ENCODE measurements at places on chromosomes 13 and 19. TPM values are rescaled to one million over a fixed set of nuclear protein-coding genes. Genes with fewer than 3 reads are reported as not detected.

Gene FAM216B
- not detected for total RNA-seq

- no peak for DNase-seq
Observed at GRCh38 chr13:30120133-30120822, 187.1 kb downstream of the KATNAL1 start.

DNA sequence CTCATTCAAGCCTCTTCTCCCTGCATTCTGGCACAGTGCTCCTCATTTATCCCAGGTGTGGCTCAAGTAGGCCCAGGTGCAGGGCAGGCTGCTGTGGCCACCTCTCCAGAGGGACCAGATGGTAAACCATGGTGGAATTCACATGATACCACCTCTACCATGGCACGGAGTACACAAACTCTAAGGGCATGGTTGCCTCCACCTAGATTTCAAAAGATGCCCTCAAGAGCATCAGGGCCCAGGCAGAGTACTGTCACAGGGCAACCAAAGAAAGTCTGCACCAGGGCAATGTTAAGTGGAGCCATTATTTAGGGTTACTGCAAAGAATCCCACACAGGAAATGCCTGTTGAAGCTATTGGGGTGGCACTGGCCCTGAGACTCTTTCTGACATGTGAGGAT, 647.1 kb upstream of the MIR17HG start:
- no peak for DNase-seq

Gene PODNL1
- total RNA-seq: 0.75 TPM

Gene CEACAM4
- not detected for total RNA-seq

- no peak for DNase-seq
Observed at GRCh38 chr19:16361254-16361653, 36.6 kb downstream of the KLF2 start.

Gene IZUMO1
- 1.8 TPM for total RNA-seq

DNA sequence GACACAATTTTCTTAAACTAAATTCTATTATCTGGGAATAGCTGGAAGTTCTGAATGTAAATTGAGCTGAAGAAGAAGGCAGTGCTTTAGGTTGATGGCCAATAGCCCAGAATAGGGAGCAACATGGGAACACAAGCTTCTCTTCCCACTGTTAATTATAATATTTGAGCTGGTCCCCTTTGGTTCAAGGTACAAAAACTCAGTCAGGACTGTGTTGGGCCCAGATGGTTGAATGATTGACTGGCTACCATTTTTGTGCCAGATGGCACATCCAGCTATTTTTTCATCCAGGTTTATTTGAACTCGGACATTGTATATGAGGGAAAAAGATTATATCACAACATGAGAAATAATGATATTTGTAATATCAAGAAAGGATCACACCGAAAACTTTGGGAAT, 458.9 kb downstream of the SLITRK1 start:
- no peak for DNase-seq

Gene SYNGR4
- total RNA-seq: not detected

Gene RXFP2
- total RNA-seq: not detected

GRCh38 chr19:52646571-52647217, 8.5 kb upstream of the ZNF83 start:
- DNase-seq: no peak

Gene ZNF793
- 13.3 TPM for total RNA-seq

DNA sequence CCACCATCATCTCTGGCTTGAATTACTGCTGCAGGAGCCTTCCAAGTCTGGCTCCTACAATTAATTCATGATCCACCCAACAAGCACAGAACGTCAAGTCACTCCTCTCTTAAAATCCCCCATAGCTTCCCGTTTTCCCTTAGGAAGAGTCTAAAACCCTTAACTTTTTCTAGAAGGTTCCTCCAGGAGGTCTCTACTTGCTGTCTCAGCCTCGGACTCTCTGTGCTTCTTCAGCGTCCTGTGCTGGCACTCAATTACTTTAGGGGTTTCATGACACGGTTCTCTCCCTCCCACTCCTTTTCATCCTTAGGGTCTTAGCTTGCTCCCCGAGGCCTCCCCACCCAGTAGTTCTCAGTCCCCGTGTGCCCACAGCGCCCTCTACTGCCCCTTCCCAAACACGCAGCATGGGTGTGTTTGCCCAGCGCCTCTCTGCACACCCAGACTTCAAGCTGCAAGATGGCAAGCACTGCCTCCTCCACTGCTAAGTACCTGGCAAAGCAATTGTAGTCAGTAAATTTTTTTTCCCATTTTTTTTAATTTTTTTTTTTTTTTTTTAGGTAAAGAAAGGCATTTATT, 25.8 kb upstream of the MAP3K10 start:
- peak; percentile 92 for DNase-seq

DNA sequence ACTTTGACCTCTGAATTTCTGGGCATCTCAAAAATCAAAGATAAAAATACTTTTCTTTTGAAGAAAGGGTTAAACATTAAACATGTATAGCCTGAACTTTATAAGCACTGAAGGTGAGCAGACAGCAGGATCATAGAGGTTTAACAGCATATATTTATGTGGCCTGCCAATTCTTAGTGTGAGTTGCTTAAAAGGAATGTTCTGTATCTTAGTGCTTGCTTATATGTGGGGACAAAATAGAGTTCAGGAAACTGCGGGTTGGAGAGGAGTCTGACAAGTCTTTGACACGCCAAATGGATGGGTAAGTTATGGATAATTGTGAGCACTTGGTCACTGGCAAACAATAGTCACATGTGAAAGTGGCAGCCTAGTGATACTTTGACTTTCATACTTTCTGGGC, 1419.4 kb upstream of the SPRY2 start:
- no peak for DNase-seq

DNA sequence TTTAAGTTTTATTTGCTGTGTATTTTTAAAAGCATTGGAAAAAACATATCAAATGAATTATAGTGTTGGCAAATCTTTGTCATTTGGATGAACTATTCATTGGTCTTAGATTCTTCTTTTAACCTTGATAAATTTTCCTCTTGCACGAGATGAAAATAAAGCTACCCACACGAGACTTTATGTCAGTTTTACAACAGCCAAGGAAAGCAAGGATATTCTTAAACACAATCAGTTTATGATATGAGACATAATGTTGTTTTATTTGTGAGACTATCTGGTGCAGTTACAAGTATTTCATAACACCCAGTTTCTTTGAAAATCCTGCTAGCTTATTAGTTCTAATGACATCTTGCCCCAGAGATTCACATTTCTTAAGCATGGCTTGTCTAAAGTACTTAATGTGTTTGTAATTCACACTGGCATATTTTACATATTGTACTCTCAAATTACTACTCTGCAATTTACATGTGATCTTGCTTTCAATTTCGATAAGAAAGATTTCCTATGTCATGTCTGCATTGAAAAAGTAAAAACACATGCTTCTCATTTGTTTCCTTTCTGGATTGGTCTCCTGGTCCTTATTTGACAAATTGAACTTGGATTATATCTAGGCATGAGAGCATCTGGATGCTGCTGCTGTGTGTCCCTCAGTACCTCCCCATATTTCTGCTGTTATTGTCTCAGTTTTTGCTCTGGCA, 955.5 kb upstream of the PCDH9 start:
- DNase-seq: no peak

DNA sequence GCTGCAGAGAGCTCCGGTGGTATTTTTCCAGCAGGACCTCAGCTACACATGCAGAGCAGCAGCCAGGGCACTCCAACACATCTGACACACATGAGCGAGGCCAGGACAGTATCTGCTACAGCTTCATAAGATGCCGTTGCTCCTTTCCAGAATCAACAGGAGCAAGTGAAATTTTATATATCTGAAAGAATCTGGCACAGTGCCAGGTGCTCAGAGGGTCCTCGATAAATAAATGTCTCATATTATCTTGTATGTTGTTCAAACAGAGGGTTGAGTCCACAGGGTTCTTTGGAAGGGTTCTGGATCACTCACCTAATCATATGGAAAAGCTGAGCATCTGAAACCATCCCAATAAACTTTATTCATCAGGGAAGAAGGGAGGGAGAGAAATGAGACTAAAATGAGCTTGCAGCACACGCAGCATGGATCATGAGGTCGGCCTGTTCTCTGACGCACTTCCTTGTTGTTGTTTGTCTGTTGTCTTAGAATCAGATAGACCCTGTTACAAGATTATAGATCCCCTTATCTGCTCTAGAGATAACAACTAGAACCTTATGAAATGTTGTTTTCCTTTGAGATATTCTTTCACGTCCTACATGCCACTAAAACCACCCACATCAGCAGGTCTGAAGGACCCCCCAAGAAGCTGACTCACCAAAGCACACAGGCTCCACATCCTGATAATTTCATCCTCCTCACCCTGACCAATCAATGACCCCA, 3.2 kb upstream of the METTL21C start:
- no peak for DNase-seq

- DNase-seq: peak; percentile 98
Observed at GRCh38 chr19:40284501-40285352, at the start of gene AKT2. AKT2 (minus strand) TSS chr19:40285345; CDS start chr19:40265267, 20,078 bp downstream.

- no peak for DNase-seq
Observed at GRCh38 chr19:2394054-2394441, 33.3 kb downstream of the TIMM13 start.

DNA sequence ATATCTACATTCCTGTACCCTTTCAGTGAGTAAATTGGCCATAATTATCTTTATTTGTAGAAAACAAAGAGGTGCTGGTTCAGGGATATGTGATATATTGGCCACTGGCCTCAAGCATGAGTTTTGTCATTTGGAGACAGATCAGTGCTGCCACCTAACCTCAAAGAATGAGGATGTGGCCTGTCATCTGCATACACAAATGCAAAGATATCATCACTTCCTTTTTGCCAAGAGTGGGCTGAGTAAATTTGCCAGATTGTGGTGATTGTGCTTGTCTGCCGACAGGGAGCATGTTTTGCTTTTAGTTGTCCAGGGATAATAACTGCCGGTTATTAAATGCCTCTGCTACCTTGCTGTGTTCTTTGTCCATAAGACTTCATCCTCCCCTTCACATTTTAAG, 44.2 kb downstream of the WASF3 start:
- DNase-seq: no peak

Gene ZNF302
- 17.0 TPM for total RNA-seq

DNA sequence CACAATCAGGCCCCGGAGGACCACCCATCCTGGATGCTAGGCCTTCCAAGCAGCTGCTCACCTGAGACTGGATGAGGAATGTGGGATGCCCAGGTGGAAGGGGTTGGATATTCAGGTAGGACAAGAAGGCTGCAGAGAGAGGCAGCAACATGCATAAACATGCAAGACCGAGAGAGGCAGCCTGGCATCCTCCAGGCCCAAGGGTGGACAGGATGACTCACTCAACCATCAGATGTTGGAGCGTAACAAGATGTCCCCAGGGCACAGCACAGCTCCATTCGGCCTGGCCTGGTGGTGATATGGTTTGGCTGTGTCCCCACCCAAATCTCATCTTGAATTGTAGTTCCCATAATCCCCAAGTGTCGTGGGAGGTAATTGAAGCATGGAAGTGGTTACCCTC, 10.0 kb upstream of the CABP5 start:
- DNase-seq: no peak

- no peak for DNase-seq
Observed at GRCh38 chr19:15313649-15314279, 18.6 kb downstream of the BRD4 start.

DNA sequence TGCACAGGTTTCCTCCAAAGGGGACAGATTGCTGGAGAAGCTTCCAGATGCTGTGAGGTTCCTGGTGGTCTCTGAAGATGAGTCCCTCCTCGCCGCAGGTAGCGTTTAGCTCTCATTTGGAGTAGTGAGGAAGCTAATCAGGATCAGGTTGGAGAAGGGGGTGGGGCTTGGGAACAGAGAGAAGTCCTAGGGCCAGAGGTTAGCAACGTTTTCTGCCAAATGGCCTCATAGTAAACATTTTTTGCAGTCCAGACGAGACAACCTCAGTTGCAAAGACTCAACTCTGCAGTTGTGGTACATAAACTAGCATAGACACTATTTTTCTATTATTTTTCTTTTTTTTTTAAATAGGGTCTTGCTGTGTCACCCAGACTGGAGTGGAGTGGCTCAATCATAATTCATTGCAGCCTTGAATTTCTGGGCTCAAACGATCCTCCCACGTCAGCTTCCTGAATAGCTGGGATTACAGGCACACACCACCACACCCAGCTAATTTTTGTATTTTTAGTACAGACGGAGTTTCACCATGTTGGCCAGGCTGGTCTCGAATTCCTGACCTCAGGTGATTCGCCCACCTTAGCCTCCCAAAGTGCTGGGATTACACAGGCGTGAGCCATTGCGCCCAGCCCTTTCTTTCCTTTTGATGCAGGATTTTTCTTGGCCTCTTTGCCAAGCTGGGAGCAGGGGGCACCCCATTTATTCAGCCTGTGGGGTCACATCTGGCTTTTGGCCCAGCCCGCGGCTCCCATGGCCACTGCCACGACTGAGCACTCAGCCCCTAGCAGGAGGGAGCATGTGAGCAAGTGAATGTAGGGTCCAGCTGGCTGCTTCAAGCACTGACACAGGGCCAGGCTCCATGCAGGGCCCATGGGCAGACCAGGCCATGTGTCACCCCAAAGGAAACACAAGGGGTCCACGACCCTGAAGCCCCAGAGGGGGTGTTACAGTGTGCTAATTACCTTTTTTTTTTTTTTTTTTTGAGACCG, 34.4 kb upstream of the SIN3B start:
- no peak for DNase-seq

DNA sequence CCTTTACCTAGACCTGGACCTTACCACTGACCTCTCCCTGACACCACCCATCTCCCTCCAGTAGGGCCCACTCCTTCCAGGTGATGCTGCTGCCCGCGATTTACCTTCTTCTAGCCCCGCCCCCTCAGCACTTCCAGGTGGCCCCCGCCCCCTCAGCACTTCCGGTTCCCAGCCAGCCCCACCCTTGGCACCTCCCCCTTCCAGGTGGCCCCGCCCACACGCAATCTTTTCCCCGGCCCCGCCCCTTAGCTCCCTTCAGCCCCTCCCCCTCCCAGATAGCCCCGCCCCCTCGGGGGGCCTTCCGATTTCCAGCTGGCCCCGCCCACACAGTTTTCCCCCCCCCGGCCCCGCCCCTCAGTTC, 586 bp downstream of the LIG1 start:
- DNase-seq: peak; percentile 97

DNA sequence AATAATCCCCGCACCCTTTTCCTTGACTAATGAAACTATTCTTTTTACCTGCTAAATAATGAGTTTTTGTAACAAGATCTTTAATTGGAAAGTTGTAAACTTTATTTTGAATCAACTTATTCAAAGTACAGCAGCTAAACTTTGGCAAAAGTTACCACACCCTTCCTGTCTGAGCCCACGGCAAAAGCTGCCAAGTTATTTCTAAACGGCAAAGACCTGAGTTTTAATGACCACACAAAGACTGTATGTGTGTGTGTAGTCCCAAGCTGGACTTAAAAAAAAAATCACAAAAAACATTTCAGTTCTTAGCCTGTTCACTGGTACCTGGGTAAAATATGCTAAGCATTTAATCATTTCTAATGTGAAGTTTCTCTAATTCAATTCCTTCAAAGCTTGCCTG, 60.7 kb downstream of the ZAR1L start:
- no peak for DNase-seq

Gene SIX5
- total RNA-seq: 27.3 TPM

DNA sequence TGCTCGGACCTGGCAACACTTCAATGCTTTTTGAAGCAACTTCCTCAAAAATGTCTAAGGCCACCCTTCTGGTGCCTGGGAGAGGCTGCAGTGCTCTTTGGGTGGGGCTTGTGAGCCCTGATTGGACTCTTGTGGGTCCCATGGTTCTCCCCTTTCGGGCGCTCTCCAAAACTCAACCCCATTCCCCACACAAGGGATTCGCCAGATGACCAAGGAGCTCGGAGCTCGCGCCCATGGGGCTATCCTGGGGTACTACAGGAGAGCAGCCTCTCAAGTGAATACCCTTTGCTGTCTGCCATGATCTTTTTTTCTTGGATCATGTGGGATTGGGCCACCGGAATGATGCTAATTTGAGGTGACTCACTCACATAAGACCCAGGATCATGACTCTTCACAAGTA, 29.7 kb upstream of the KL start:
- no peak for DNase-seq

Gene KLK8
- total RNA-seq: 2.1 TPM

Gene SMAD9
- total RNA-seq: 1.0 TPM
